Activated naive CD8-positive, alpha-beta T cell treated with anti-CD3 and anti-CD28 coated beads, Interleukin-2, amount 50 U/mL, for 24 hours (primary cell): ENCODE measurements at places on chromosomes 7 and 10.

- no peaks in the 10 kb centered on the region for H3K36me3 ChIP-seq
- no peaks in the 10 kb centered on the region for H3K4me1 ChIP-seq
- no peak overlapping the region for H3K27ac ChIP-seq
Measured at GRCh38 chr10:125523347-125523746, 159.6 kb downstream of the TEX36 start.

GRCh38 chr10:86345296-86345858 is 21.2 kb downstream of the GRID1 start:
- no peak for DNase-seq
- peaks cover 2% of the 10 kb centered on the region for H3K27me3 ChIP-seq
- H3K4me1 ChIP-seq = no peaks in the 10 kb centered on the region
- H3K27ac ChIP-seq = no peak overlapping the region
- no peaks in the 10 kb centered on the region for H3K36me3 ChIP-seq

GRCh38 chr7:142805350-142806021 is 34.7 kb downstream of the PRSS2 start:
- peaks cover 98% of the 10 kb centered on the region for H3K4me1 ChIP-seq
- peak overlapping the region; percentile 98 for H3K27ac ChIP-seq
- DNase-seq = no peak

DNA sequence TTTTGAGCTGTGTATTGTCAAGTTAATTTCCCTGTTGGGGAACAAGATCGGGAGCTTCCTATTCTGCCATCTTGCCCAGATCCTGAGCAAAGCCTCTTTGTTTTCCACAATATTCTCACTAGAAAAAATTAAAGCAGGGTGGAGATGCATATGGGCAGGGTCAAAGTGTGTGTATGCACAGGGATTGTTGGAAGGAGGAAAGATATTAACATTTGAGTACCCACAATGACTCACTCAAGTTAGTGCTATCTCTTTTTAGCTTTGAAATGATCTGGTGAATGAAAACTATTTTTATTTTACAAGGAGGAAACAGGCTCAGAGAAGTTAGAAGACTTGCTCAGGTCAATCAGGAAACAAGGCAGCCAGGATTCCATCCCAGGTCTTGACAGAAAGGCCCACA is 6.7 kb upstream of the BTBD16 start:
- H3K27ac ChIP-seq = no peak overlapping the region
- H3K4me1 ChIP-seq = no peaks in the 10 kb centered on the region
- peaks cover 2% of the 10 kb centered on the region for H3K36me3 ChIP-seq
- H3K27me3 ChIP-seq = peaks cover 32% of the 10 kb centered on the region
- DNase-seq = no peak
- no peak overlapping the region for H3K4me3 ChIP-seq
